ENCODE measurements at places on chromosomes 11 and 22. TPM values are rescaled to one million over a fixed set of nuclear protein-coding genes. Genes with fewer than 3 reads are reported as not detected.

MMP8 gene
- total RNA-seq = not detected

ENDOD1 gene
- 33.7 TPM for total RNA-seq

CRYBB3 gene
- not detected for total RNA-seq

CBLIF gene
- not detected for total RNA-seq

B4GALNT4 gene
- total RNA-seq = 16.5 TPM

PANX2 gene
- total RNA-seq = not detected

PLEKHB1 gene
- total RNA-seq = not detected

ARFGAP2 gene
- total RNA-seq = 131 TPM

RAG2 gene
- not detected for total RNA-seq

MB gene
- total RNA-seq = not detected

CARD10 gene
- 8.3 TPM for total RNA-seq

CCDC87 gene
- total RNA-seq = 0.11 TPM

STK33 gene
- not detected for total RNA-seq

RAD9A gene
- total RNA-seq = 0.51 TPM

IFITM10 gene
- total RNA-seq = 67.4 TPM

OR8D4 gene
- total RNA-seq = not detected

APOA1 gene
- not detected for total RNA-seq

DEPDC7 gene
- total RNA-seq = 5.3 TPM

OR5A1 gene
- total RNA-seq = not detected

SYCE3 gene
- total RNA-seq = not detected

NRXN2 gene
- total RNA-seq = 0.51 TPM

GLB1L3 gene
- total RNA-seq = not detected

DNAJB7 gene
- total RNA-seq = not detected

OR52N4 gene
- total RNA-seq = not detected

SMTNL1 gene
- not detected for total RNA-seq

MS4A3 gene
- total RNA-seq = not detected

MIAT gene
- 0.63 TPM for total RNA-seq

OR4A16 gene
- total RNA-seq = not detected

DGAT2 gene
- total RNA-seq = 7.6 TPM
